H54 (cell line): ENCODE measurements at places on chromosomes 12 and 14.

- peak; percentile 97 for DNase-seq
Measured at GRCh38 chr14:96204151-96205058, at the start of gene BDKRB2. Gene BDKRB2, plus strand, starts transcription at chr14:96204839. Its CDS starts 32,269 bp downstream, at chr14:96237108.

GRCh38 chr14:101498526-101498860, 62.8 kb upstream of the DIO3 start:
- no peak for DNase-seq

DNA sequence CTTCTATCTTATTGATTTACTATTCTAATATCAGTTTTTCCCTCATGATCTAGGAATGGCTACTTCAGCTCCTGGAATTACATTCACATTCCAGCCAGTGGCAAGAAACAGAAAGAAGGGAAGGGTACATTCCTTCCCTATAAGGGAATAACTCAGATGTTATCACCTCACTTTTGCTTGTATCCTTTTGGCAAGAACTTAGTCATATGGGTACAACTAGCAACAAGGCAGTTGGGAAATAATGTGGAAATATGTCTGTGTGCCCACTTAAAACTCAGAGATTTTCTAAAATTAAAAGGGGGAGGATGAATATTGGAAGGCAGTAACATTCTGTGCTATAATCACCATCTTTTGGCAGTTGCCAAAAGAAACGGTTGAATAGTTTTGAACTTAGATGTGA, 85.6 kb downstream of the MSRB3 start:
- no peak for DNase-seq

- peak; percentile 50 for DNase-seq
Measured at GRCh38 chr14:64234877-64235651, 59.1 kb downstream of the ESR2 start.

- DNase-seq, result no peak
Measured at GRCh38 chr12:132273992-132274334, 55.4 kb downstream of the GALNT9 start.

GRCh38 chr12:57579677-57580465, 11.1 kb upstream of the PIP4K2C start:
- no peak for DNase-seq

DNA sequence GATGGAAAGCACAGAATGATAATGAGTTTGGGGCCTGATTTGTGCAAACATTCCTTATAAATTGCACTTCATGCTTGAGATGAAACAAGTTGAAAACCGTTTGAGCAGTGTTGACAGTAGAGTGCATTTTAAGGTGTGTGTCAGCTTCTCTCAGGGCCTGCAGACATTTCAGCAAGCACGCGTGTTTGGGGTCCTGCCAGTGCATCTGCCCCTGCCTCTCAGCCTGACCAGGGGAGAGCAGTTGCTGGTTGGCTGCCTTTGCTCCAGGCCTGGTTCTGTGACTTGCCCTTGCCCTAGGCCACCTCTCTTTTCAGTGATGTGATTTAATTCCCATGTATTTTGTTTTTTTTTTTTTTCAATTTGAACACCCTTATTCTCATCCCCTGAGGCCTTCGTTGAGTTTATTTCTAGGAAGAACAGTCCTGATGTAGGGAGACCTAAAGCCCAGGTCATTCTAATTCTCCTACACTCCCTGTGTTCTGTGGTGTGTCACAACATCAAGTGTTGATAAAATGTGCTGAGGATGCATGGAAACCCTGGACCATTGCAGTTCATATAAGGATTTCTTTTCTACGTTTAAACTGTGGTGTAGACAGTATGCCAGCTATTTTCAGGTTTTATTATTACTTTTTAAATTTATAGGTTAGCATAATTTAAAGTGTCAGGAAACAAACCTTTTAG, 40.1 kb upstream of the AMN start:
- no peak for DNase-seq

GRCh38 chr12:122471324-122472226, 29.2 kb downstream of the ZCCHC8 start:
- DNase-seq, result no peak

- no peak for DNase-seq
Measured at GRCh38 chr12:39627914-39628313, 8.3 kb upstream of the ABCD2 start.

DNA sequence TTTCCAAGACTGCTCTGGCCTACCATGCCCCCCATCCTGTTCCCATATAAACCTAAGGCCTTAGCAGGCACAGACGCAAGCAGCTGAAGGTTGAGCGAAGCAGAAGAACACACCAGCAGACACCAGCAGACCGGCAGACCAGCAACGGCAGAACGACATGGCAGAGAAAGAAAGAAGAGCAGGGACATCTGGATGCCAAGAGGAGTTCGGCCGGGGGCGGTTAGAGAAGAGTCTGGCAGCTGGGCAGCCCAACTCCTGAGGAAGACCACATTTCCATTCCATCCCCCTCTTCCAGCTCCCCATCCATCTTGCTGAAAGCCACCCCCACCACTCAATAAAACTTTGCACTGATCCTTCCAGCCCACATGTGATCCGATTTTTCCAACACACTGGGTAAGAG, 5.2 kb upstream of the ST8SIA1 start:
- DNase-seq, result no peak

DNA sequence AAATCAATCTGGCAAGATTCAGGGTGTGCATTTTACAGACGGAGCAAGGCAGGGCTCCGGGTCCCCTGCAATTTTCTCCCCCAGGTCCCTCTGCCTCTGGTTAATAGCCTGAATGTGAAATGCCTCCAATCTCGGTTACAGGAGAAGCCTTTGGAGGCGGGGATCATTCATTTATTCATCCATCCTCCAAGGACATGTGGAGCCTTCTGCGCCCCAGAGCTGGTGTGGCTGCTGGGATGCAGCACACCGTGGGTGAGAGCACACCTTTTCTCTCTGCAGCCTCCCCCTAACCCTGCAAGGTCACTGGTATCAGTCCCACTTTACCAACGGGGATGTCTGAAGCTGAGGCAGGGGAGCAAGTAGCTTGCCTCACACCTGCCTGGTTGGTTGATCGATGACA, 35.4 kb downstream of the CMKLR1 start:
- DNase-seq, result no peak

DNA sequence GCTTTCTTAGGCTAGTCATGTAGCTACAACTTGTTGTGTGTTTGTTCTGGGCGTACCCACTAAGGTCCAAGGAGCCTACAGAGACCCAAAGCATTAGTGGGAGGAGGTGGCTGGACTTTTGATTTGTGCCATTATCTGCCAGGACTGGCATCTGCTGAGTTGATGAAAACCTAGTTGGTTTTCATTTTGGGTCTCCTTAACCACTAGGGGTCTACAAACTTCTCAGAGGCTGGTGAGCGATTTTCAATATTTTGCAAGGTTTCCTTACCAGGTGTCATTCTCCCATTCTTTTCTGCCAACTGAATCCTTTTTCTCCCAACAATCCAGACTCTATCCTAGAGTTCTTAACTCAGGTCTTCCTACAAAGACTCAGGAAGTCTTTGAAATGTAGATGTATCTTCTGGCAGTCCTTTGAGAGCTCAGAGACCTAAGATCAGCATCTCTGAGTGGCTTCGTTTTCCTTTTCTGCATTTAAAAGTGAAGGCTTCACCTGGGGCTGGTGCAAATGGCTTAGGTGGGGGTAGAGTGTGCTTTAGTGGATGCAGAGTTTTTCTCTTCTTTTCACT, 150.0 kb upstream of the RMST start:
- DNase-seq, result no peak

GRCh38 chr12:132597333-132598316, 12.8 kb downstream of the LRCOL1 start:
- DNase-seq, result no peak

DNA sequence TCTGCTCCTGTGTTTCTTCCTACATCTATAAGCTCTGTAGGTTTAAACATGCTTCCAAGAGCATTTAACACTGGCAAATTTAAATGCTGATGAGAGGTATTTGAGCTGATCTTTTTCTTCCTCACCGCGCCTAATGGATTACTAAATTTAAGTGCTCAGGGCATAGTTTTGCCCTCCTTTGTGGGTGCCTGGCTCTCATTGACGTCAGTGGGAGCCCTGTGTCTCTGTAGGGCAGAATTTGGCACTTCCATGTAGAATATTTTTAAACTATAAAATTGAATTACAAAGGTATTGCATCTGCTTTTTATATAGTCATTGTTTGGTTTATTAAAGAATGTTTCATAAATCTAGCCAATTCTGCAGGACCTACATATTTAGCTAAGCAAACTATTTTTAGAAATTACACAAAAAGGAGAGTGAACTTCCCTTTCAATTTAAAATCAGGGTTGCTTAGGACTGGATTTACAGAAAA, 444.8 kb downstream of the AEBP2 start:
- no peak for DNase-seq

DNA sequence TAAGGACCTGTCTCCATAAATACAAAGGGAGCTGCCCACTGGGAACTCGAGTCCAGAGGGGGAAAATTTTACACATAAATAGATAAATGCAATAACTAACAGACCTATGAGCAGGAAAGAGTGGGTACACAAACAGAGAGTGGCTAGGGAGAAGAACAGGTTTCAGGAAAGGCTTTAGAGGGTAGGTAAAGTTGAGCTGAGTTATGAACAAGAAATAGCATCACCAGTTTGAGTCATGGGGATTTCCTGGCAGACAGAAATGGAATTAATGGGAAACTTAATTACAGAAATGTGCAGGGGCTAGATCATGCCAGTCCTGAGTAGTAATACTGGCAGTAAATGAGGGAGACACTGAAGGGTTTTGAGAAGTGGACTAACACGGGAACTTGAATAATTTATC, 58.0 kb upstream of the CCDC175 start:
- DNase-seq, result no peak

DNA sequence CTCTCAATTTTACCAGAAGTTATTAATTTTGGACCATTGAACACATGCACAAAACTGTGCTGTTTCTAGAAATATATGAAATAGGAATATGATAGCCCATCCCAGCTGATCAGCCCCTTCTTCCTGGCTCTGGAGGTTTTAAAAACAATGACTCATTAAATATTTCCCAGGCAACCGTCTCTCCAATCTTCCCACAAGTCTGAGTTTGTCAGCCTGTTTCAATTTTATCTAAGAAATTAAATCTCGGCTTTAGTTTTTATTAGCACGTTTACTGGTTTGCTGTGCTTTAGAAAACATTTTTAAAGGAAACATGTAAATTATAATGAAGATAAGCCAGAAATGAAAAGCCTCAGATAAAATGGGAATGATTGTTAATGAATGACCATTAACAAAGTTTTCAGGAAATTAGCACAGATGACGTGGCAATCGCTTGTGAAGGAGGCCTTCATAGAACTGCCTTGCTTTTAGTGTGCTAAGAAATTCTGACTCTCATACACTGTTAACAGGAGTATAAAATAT, 89.3 kb upstream of the RAP1B start:
- DNase-seq, result no peak

- no peak for DNase-seq
Measured at GRCh38 chr12:127334365-127334764, 932.6 kb upstream of the TMEM132C start.

DNA sequence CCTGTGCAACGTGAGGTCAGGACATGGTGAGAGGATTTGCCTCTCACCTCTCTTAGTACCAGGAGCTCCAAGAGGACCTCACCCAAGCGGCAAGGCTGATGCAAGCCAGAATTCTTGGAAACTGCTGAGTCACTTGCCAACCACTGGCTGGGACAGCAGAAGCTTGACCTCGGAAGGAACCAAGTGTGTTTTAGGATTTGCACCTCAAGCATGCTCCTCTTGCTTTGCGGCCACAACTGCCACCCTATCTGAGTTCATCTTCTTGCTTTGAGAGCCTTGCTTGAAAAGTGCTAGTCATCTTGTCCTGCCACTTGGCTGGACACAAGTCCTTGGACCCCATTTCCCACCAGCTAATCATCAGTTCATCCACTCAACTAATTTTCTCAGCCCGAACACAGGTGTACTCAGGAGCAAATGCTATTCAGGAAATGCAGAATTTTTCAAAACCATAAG, 195.8 kb downstream of the SLC25A21 start:
- no peak for DNase-seq

- no peak for DNase-seq
Measured at GRCh38 chr14:61678975-61679374, 16.3 kb upstream of the HIF1A start.

- no peak for DNase-seq
Measured at GRCh38 chr12:78970041-78970440, 105.5 kb downstream of the SYT1 start.

DNA sequence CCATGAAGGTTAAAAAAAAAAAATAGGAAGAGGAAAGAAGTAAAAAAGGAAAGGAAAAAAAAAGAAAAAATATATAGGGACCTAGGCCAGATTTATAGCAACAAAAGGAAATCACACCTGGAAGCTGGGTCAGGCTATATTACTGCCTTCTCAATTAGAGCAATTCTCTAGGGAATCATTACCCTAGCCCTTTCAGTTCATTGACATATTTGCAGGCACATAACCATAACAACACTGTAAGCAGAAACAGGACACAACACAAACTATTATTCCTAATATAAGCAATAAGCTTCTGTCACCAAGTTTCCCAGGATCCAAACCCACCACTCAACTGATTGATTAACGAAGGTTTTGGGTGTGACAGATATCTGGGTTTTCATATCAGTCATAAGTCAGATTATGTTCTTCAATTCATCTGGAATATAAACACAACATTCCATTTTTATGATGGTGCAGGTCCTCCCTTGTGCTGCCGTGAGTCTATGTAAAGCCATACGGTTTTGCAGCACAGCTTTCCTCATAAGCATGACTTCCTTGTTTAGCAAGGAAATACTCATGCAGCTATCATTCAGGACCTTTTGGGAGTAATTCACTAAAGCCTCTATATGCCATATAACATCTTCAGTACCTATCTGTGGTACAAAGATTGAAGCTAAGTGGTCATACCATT, 4.2 kb downstream of the PCNX4 start:
- DNase-seq, result no peak

GRCh38 chr12:109218996-109219395, 90.1 kb downstream of the FOXN4 start:
- DNase-seq, result no peak

DNA sequence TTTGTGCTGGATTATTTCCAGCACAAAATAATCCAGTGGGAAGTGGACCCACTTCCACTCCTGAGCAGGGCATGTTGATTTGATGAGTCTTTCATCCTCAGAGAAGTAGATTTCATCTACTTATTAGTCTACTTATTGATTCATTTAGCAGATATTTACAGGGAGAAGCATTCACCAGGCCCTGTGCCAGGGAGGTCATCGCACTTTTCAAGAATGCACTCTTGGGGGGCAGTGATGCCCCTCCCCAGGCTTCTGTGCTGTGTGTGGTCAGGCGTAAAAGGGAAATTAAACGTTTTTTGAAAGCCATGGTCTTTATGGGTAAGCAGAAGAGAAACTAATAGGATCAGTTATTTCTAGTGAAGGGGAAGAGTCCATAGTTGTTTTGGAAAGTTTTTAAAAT, 610.7 kb upstream of the TMEM132C start:
- DNase-seq, result no peak

GRCh38 chr14:104600141-104600643, 4.4 kb downstream of the TMEM179 start:
- DNase-seq, result peak; percentile 59

- DNase-seq, result no peak
Measured at GRCh38 chr14:39491134-39491571, 58.9 kb upstream of the FBXO33 start.

GRCh38 chr14:96385385-96385784, 6.5 kb upstream of the AK7 start:
- no peak for DNase-seq
